ENCODE measurements at places on chromosomes 13 and 19.

DNA sequence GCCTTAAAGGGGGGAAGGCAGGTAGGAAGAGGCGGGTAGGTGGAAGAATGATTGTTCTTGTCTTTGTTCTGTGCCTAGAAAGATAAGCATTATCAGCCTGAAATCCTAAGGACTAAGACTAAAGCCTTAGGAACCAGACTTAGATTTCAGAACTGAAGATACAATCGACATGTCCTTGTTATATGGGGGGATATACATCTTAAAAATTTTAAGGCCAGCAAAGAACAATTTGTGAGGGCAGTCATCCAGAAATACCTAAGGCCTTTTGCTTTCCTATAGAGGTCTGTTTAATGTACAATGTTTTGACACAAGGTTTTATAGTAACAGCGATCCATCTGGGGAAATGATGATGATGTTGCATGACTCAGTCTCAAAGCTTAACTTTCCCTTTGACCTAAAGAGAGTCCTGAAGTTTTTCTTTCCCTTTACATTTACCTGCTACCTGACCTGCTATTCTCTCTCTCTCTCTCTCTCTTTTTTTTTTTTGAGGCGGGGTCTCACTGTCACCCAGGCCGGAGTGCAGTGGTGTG lies 20.2 kb upstream of the CEACAM6 start:
- no peak for DNase-seq

- DNase-seq: no peak
Measured at GRCh38 chr13:110637747-110638146, 22.4 kb downstream of the NAXD start.

DNA sequence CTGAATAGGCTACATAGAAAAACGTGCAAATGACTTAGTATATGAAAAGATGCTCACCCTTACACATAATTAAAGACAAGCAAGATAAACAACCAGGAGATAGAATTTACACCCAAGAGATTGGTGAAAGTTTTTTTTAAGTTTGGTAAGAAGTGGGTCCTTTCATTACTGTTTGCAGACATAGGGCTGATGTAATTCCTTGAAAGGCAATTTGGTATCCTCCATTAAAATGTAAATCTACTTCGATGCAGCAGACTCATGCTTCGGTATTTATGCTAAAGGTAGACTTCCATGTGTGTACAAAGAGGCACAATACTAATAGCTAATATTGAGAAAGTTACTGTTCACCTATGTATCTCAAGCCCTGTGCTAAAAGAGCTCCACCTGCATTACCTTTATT lies 33.5 kb downstream of the CNMD start:
- no peak for DNase-seq

DNA sequence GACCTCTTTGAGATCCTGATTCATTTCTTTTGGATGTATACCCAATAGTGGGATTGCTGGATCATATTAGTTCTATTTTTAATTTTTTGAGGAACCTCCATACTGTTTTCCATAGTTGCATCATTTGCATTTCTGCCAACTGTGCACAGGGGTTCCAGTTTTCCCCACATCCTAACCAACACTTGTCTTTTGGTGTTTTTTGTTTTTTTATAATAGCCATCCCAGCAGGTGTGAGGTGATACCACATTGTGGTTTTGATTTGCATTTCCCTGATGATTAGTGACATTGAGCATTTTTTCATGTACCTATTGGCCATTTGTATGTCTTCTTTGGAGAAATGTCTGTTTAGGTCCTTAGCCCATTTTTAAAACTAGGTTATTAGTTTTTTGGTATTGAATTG lies 18.8 kb upstream of the GPR183 start:
- DNase-seq: no peak

DNA sequence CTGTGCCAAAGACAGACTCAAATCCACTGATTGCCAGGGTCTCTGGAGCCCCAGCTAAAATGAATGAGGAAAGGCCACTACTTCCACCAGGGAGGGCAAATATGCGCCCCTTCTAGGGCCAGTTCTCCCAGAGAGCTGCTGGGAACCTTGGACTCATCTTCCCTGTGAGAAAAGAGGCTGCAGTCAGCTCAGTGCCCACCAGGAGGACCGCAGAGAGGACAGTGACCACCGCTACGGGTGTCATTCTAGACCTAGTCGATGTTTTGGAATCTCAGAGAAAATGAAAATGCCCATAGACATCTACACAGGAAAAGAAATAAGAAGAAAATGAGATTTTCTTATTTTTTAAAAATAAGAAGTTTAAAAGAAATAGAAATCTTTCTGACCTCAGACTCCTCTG lies 235.1 kb downstream of the UQCRFS1 start:
- DNase-seq: no peak

DNA sequence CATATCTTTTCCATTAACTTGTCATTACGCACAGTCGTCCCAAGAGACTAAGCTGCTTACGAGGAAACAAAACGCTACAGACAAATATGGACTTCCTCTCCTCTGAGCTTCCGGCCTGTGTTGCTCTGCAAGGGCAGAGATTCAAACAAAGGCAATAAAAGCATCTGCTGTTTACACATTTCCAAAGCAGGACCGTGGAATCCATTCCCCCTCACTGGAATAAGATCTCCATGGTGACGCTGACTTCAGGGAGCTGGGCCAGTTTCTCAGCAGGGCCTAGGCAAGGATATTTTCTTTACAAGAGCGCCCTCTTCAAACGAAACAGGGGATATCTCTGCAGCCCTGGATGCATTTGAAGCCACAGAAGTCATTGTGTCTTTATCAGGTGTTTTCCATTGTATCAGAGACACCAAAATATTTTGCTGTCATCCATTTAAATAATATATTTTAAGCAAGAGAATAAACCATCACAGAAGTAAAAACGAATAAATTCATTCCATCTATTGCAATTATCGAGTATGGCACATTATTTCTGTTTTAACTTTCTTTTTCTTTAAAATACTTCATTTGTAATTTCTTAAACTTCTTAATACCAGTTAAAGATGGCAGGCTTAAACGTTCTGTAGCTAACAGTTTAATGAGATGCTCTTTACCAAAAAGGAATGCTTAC lies 177.5 kb downstream of the DCLK1 start:
- DNase-seq: no peak

Measured in stimulated activated CD4-positive, alpha-beta T cell treated with anti-CD3 and anti-CD28 coated beads, TNF-alpha, amount 100 ng/mL, for 24 hours (primary cell).